T-helper 17 cell (primary cell): ENCODE measurements at places on chromosomes 2 and 18.

DNA sequence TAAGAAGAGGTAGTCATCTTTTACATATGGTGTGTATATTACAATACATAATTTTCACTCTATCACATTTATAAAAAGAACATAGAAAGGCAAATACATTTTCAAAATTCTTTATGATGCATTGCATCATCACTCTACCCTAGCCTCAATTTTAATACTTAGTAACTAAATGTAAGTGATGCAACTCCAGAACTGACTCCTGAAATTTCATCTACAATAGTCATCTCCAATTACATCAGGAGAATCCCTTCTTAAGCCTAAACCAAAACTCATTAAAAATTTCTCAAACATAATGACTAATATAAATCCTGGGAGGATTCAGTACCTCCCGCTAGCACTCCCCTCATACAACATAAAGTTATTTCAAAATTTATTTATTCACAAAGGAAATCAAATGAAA, 15.9 kb downstream of the TMX3 start:
- no peak overlapping the region for H3K4me3 ChIP-seq
- no peak overlapping the region for H3K27ac ChIP-seq
- no peaks in the 10 kb centered on the region for H3K27me3 ChIP-seq
- DNase-seq = no peak
- peaks cover 7% of the 10 kb centered on the region for H3K36me3 ChIP-seq

- H3K27me3 ChIP-seq = no peaks in the 10 kb centered on the region
- H3K27ac ChIP-seq = no peak overlapping the region
- no peak overlapping the region for H3K4me3 ChIP-seq
- no peak for DNase-seq
- H3K4me1 ChIP-seq = no peaks in the 10 kb centered on the region
Measured at GRCh38 chr2:214378455-214379103, 32.3 kb upstream of the VWC2L start.

DNA sequence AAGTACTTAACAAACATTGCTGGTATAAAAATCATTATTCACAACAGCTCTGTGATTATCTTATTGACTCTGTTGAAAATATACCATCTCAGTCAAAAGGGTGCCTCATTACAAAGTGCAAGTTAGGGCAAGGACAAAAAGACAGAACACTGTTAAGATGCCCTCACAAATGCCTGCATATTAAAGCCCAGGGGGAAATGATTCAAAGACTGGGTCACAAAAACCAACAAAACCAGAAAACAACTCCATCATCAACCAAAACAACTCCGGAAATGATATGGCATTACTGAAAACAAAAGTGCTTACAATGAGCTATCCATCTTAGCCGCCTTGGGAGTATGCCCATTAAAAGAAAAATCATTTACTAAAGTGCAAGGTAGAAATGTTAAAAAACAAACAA, 9.9 kb downstream of the PLA2R1 start:
- DNase-seq = no peak
- H3K27me3 ChIP-seq = peaks cover 43% of the 10 kb centered on the region
- peaks cover 5% of the 10 kb centered on the region for H3K36me3 ChIP-seq
- H3K4me1 ChIP-seq = peaks cover 11% of the 10 kb centered on the region

DNA sequence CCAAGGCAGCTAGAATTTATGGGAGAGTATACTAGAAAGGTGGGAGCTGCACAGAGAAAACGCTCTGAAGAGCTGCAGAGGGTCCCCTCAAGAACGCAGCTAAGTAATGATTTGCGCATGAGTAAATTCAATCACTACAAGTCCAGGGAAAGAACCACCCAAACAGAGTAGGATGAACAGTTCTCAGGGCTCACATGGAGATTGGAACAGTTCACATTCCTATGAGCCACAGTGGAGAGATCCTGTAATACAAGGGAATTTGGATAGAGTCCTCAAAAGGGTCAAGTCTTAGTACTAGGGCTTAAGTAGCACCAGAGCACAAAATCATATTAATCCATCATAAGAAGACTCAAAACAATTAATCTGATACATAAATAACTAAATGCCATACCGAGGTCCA, 12.7 kb downstream of the OLA1 start:
- no peak overlapping the region for H3K27ac ChIP-seq
- DNase-seq = no peak
- H3K36me3 ChIP-seq = no peaks in the 10 kb centered on the region
- peaks cover 23% of the 10 kb centered on the region for H3K4me1 ChIP-seq

DNA sequence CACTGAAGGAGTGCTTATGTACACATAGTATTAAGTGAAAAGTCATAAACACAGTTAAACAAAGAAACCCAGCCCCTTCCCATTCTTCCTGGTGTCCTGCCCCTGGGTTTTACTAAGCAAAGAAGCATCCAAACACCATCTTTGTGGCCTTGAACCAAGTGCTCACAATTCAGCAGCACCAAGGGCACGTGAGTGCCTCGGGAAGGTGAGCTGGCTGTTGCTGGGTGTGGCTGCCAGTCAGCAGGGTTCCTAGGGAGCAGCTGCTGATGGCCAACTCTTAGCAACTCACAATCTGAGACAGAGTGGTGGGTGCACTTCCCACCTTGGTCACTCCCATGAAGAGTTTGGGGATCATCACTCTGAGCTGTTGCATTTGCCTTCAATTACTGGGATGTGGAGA, 97.7 kb upstream of the PGAP1 start:
- peak overlapping the region; percentile 57 for H3K27ac ChIP-seq
- no peaks in the 10 kb centered on the region for H3K27me3 ChIP-seq
- peaks cover 11% of the 10 kb centered on the region for H3K4me1 ChIP-seq
- DNase-seq = no peak

- H3K4me1 ChIP-seq = peaks cover 12% of the 10 kb centered on the region
- no peak overlapping the region for H3K27ac ChIP-seq
- no peaks in the 10 kb centered on the region for H3K27me3 ChIP-seq
- H3K36me3 ChIP-seq = no peaks in the 10 kb centered on the region
Measured at GRCh38 chr2:44233450-44234128, 41.7 kb upstream of the SLC3A1 start.

GRCh38 chr2:109031476-109032228, 42.6 kb upstream of the EDAR start:
- peak; percentile 43 for DNase-seq
- peak overlapping the region; percentile 92 for H3K4me3 ChIP-seq
- H3K36me3 ChIP-seq = no peaks in the 10 kb centered on the region
- peak overlapping the region; percentile 95 for H3K27ac ChIP-seq
- H3K4me1 ChIP-seq = peaks cover 36% of the 10 kb centered on the region

DNA sequence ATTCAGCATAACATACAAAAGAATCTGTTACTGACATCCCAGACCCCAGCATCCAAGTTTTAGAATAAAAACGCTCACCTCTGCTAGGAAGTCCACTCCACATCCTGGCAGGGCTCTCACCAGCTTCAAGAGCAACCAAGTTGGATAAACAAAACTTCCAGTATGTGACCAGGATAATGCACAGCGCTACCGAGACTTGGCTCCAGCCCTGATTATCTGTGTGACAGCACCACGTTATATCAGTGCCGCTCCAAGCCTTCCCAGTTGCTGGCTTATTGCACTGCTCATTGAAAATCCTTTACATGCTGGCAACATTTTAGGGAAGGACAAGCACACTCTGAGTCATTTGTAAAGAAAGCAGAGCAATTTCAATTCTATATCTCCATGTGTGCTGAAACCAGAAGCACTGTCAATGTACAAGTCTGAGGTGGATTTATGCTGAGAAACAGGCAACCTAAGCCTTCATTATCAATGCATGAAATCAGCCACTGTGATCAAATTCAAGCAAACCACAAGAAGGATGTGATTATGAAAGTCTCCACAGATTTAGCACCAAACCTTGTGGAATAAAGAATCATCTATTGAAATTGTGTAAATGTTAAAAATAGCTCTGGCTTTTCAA, 115.7 kb downstream of the ZNF385B start:
- H3K4me1 ChIP-seq = no peaks in the 10 kb centered on the region
- peaks cover 13% of the 10 kb centered on the region for H3K27me3 ChIP-seq
- H3K36me3 ChIP-seq = no peaks in the 10 kb centered on the region
